ENCODE measurements at places on chromosomes 4 and X.

DNA sequence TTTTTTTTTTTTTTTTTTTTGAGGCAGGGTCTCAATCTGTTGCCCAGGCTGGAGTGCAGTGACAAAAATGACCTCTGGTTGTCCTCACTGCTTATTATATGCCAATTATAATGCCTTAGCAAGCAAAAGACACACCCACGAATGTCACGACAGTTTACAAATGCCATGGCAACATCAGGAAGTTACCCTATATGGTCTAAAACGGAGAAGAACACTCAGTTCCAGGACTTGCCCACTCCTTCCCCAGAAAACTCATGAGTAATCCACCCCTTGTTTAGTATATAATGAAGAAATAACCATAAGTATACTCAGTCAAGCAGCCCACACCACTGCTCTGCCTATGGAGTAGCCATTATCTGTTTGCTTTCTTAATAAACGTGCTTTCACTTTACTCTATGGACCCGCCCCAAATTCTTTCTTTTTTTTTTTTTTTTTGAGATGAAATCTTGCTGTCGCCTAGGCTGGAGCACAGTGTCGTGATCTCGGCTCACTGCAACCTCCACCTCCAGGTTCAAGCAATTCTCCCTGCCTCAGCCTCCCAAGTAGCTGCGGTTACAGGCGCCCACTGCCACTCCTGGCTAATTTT is 106.2 kb downstream of the SMIM20 start:
- no peak for DNase-seq

DNA sequence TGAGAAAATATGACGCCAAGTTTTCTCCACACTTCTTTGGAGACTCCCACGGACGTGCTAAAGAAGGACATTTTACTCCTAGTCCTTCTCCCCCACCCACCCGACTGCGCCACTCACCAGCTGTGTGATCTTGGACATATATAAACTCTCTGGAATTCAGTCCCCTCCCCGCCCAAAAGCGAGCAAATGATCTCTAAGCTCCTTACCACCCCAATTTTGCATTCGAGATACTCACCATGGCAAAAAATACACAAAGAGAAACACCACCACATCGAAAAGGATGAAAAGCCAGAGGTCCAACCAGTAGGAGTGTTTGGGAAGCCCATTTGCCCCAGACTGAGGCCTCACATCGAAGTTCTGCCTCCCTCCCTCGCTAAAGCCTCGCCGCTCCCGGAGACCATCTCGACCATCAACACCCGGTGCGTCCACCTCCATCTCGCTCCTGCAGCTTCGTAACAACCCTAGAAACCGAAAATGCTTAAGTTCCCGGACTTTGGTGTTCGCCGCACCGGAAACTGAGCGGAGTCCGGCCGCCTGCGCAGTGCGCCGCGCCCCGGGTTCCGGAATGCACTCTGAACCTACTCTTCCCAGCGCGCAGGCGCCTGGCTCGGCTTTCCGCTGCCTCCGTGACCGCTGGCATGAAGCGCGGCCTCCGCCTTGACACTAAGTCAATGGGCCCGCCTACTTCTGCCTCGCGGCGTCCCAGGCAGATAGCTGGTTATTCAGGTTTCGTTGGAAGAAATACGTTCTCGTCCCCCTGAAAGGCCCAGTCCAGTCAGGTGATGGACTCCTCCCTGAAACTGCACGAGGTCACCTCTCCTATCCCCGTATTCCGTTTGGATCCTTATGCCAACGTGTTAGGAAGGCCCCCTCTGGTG is 21.6 kb downstream of the FABP2 start:
- peak; percentile 87 for DNase-seq

DNA sequence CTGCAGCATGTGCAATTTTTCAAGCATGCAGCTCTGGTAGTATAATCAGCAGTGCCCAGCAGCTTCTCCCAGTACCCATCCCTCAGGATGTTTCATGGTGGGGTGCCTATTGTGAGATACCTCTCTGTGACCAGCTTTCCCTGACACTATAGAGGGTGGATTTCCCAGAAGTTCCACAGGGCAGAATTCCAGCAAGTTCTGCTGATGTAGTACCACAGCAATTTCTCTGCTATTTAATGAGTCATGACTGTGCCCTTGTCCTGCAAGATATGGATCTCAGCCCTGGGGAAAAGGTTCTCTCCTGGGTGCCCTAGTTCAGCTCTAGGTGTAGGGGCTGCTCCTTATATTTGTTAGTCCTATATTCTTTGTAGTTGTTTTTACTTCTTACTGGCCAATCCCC is 174.8 kb downstream of the ENOX2 start:
- DNase-seq, result no peak

- DNase-seq, result no peak
Observed at GRCh38 chr4:14008494-14008893, 381.0 kb upstream of the BOD1L1 start.

GRCh38 chrX:74280759-74281158 is 23.2 kb upstream of the ZCCHC13 start:
- no peak for DNase-seq

Data from stimulated activated CD4-positive, alpha-beta T cell treated with anti-CD3 and anti-CD28 coated beads, Interleukin-15, amount 100 ng/mL, for 1 hour (primary cell).